ENCODE measurements at places on chromosomes 11 and 22.

- DNase-seq = no peak
These were observed 403.9 kb upstream of the FAT3 start for GRCh38 chr11:91820709-91821108.

- no peak for DNase-seq
These were observed 293.2 kb downstream of the NELL1 start for GRCh38 chr11:20962581-20962980.

GRCh38 chr11:118227865-118228785 is 3.3 kb upstream of the JAML start:
- DNase-seq = no peak

- no peak for DNase-seq
These were observed 801.7 kb downstream of the BRD1 start for GRCh38 chr22:49025791-49026493.

- DNase-seq = no peak
These were observed at the start of gene GLYAT for GRCh38 chr11:58731819-58732218. GLYAT (minus strand) TSS chr11:58731943; CDS start chr11:58724496, 7,447 bp downstream.

- no peak for DNase-seq
These were observed 2.9 kb downstream of the FAM111A start for GRCh38 chr11:59145534-59145933.

GRCh38 chr11:425301-425700 is 10.5 kb upstream of the SIGIRR start:
- DNase-seq = no peak

- no peak for DNase-seq
These were observed at the start of gene F2 for GRCh38 chr11:46719048-46719542. F2 (plus strand) TSS chr11:46719213; CDS start chr11:46719236, 23 bp downstream.

GRCh38 chr11:33775832-33776470 is 1.6 kb upstream of the FBXO3 start:
- no peak for DNase-seq

GRCh38 chr22:46465345-46465720 is 72.1 kb downstream of the CELSR1 start:
- no peak for DNase-seq

DNA sequence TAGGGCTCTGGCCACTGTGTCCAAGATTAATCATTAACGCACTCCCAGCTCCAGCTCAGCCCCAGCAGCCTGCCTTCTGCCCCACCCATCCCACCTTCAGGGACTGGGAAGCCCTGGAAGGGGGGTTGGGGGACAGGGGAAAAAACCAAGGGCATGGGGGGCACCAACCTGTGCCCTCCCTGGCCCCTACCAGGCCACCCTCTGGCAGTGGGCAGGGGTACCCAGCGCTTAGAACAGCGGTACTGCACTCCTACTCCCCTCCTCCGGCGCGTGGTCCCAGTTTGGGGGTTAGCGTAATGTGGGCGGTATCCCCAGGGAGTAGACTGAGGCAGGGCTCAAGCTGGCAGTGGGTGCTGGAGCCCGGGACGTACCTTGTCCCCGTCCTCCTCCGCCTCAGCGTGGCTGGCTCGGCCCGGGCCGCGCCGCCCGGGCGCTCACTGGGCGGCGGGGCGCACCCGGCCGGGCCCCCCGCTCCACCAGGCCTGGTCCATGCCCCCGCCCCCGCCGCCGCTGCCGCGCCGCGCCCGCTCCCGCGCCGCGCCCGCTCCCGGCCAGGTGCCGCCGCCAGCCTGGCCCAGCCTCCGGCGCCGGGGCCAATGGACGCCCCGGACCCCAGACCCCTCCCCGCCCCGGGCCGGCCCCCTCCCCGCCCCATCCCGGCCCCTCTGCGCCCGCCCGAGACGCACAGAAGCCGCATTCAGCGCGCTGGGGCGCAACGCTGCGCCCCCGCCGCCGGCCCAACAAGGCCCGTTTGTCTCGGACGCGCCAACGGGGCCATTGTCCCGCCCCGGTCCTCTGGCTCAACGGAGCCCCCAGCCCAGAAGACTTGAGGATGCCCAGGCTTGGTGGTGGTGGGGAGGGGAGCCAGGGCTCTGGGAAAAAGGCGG is at the start of gene GAL3ST1:
GAL3ST1 (minus strand) TSS at position 571 of the 887 bp plus-strand sequence. CDS start 17,273 bp downstream, outside the sequence.
- peak; percentile 64 for DNase-seq

DNA sequence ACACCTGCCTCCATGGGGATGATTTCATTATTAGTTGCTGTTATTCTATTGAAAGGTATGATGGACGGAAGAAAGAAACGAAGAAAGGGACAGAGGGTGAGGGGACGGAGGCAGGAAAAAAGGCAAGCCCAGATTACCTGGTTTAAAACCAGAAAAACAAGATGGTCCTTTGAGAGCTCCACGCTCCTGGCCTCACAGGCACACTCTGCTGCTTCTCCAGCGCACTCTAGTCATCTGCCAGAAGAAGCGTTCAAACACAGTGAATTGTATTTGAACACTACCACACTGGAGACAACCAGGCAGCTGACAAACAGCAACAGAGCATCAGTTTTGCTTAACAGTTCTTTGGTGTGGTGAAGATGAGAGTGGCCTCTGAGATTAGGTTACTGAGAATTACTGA is 216.9 kb downstream of the CADM1 start:
- no peak for DNase-seq

- peak; percentile 69 for DNase-seq
These were observed 33.0 kb downstream of the CHID1 start for GRCh38 chr11:877565-877964.

DNA sequence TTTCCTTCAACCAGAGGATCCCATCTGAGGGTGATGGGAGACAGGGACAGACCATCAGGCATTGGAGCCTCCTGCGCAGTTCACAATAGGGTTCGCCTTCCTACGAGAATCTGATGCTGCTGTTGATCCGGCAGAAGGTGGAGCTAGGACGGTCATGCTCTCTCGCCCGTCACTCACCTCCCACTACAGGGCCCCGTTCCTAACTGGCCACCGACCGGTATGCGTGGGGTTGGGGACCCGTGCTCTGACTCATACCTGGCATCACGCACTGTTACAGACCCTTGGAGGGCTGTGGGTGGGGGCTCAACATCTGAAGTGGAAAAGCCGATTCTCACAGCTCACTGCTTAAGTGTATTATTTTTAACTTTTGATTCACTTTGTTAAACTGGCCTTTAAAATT is 402.3 kb downstream of the BRD1 start:
- DNase-seq = no peak

DNA sequence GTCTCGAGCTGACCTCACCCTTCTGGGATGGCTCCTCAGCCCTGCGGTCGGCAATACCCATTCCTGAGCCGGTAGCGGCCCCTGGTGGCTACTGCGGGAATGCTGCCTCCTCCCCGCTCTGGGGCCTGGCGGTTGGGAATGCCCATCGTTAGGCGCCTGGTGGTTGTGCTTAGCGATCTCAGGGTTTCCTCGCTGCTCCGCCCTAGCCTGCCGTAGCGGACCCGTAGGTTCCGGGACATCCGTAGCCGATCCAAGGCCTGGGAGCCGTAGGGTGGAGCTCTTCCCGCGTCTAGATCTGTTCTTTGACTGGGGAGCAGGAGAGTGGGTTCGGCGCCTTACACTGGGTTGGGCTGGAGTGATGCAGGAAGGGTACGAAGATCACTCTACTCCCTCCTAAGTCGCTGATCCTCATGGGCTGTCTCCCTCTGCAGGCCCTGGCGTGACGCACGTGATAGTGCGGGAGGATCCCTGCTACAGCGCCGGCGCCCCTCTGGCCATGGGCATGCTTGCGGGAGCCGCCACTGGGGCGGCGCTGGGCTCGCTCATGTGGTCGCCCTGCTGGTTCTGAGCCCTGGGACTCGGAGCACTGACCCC is 14.8 kb downstream of the PLEKHB1 start:
- peak; percentile 94 for DNase-seq

DNA sequence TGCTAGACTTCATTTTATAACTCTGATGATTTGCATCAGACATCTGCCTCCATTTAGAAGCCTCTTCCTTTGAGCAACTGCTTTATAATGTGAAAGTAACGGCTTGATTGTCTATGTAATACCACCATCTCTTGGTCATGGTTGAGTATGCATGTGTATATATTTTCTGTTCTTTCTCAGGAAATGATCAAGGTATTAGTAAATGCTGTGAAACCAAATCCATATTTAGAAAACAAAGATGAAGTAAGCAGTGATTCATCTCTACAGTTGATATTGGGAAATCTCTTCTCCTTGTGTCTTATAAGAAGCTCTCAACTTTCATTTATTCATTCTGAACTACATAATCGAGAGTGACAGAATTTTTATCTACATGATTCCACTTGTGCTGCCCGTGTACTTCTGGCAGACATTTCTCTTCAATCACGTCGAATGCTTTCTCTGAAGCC is 104.6 kb upstream of the ANO3 start:
- no peak for DNase-seq

DNA sequence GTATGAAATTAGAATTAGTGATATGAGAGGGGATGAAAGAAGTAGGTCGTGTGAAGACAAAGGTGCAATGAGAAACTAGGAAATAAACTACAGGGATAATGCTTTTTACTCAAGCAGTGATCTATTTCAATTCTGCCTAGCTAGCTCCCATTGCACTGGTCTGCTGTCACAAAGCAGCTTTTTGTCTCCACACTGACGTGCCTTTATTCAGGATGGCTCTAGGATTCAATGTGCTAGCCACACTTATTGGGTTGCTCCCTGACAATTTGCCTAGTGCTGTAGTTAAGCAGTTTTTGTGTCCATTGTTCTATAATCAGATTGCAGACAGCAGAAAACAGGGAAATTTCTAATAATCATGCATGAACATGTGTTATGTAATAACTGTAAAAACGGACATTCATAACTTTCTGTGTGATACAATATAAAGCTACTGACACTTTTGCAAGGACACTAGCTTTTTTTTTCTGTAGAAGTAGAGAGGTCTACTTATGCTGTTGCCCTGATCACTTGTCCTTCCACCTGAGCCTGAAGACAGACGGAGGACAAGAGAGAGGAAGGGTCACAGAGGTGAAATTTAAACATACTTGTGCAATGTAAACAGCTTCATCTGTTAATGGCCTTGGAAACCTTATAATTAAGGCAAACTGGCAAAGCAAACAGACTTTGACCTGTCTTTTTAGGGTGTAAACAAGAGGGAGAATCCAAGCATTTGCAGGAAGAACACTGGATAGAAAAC is 269.6 kb downstream of the LRRC4C start:
- DNase-seq = no peak

DNA sequence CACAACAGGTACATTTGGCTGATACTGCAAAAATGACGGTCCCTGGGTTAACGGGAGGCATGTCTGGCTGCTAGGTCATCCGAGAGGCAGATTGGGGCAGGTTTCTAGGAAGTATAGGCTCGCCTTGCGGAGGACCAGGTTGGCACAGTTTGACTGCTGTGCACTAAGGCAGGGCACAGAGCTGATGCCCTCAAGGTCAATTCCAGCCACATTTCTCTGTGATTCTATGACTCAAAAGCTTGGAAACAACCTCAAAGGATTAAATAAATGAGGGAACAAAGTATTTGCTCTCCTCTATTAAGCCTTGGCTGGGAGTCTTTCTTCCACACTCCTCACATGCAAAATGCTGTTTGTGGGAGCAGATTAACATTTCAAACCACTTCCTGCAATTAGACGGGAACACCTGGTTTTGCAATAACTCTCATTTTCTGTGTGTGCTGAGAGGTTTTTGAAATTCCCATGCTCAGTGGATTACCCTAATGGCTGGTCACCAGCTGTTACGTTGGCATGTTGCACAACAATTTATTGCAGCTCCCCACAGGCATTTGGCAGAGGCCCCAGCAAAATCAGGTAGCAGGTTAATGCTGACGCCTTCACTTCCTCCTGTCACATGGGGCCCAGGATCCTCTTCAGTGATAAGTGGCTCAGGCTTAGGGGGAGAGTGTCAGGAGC is 61.0 kb upstream of the PLET1 start:
- no peak for DNase-seq

DNA sequence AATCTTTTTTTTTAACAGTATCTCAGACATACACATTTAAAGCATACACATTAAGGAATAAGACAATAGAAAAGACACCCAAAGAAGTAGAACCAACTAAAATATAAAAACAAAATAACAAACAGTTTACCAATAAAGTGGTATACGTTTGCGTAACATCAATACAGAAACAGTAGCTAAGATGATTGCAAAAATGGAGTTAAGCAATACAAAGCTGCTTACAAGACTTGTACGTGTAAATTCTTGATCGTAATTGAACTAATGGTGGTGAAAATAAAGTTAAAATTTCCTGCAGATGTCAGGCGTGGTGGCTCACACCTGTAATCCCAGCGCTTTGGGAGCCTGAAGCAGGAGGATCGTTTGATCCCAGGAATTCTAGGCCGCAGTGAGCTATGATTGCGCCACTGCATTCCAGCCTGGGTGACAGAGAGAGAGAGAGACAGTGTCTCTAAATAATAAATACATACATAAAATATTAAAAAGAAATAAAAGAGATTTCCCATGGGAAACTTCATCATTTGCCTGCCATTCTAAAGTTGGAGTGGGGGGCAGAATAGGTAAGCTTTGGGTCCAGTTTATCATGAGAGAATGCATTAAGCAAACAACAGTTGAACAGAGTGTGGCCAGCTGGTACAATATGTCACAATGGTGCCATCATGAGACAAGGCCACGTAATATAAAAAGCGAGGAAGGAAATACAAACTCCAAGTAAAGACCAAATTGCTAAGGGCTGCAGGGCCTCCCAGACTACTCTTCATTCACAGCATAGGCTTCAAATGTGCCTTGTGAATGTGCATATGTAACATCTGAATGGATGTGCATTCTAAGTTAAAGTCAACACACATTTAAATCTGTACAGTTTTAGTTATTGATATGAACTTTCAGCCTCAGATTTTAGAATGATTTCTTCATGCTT is 38.9 kb upstream of the EED start:
- DNase-seq = no peak

DNA sequence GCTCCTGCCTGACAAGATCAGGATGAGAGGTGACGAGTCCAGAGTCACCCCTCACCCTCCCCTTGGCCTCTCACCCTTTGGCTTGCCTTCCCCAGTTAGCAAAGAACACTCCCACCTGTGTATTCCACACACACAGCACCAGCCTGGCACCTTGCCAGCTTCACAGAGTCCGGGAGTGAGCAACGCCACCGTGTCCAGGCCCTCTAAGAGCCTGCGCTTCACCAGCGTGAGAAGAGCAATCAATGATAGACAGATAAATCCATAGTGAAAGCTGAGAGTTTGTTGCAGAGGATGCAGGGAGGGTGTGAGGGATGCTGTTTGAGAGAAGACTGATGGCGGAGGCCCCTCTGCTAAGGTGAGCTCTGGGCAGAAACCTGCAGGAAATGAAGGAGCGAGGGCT is 404.5 kb downstream of the LARGE1 start:
- no peak for DNase-seq

DNA sequence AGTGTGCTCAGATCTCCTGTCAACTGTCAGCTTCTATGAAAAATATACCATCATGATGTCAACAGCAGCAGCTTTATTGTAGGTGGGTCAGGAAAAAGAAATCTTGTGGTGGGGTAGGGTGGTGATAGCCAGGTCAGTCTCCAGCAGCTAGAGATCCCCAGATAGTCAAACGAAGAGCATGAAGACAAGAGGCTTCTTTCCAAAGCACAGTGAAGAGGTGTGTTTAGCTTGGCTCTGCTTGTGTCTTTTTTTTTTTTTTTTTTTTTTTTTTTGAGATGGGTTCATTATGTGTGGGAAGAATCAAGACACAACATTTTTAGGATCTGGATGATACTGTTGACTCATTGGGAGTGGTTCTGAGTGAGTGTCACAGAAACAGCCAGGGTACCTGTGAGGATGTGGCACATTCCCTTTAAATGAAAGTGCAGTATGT is 1075.5 kb downstream of the NTM start:
- DNase-seq = no peak

- DNase-seq = no peak
These were observed 32.1 kb downstream of the FAM168A start for GRCh38 chr11:73565804-73566203.

Data from BE2C (cell line).